Gastroesophageal sphincter (tissue), 4 donors: ENCODE measurements at places on chromosomes 16 and 17. TPM values are rescaled to one million over a fixed set of nuclear protein-coding genes. Genes with fewer than 3 reads are reported as not detected.

DNA sequence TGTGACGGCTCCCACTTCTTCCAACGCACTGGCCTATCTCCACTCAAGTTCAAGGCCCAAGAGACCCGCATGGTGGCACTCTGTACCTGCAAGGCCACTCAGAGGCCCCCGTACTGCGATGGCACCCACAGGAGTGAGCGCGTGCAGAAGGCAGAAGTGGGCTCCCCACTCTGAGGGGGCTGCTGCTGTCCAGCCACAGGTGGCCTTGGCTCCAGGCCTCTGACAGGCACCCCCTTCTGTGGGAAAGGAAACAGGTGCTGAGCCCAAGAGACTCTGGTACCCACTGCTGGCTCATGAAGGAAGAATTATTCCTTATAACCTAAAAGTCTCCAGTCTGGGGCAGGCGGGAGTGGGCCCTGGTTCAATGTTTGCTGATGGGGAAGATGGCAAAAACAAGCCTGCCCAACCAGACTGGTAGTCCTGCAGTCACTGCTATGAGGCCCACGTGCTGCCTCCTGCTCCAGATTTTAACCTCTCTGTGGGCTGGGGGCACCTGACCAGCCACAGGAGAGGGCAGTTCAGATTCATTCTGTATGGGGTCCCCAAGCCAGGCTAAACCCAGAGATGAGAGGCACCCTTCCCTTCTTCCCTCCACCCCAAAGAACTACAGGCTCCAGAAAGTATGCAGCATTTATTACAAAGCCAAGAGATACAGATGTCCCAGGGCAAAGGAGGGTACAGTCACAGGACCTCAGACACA is 3.3 kb downstream of the CISD3 start:
- ATAC-seq, result no peak

- ATAC-seq, result no peak
Measured at GRCh38 chr17:64154717-64155116, 24.8 kb upstream of the ERN1 start.

GRCh38 chr17:42116705-42117396 is 4.3 kb downstream of the KAT2A start:
- ATAC-seq, result peak; percentile 22

GRCh38 chr17:68734931-68735330 is 133.8 kb upstream of the FAM20A start:
- no peak for ATAC-seq

DNA sequence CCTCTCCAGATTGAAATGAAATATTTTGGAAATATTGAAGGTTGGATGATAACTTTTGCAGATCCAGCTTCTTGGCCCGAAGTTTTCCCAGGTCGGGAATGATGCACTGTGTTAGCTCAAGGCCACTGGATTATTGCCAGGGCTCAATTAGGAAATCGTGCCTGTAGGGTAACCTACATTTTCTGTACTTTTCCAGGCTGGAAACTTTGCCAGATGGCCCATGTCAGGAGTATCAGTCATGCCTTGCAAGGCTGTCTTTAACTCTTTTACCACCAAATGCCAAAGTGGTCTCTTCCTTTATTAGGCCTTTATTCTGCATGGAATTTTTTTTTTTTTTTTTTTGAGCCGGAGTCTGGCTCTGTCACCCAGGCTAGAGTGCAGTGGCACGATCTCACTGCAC is 8.9 kb upstream of the SEC14L1 start:
- no peak for ATAC-seq

- no peak for ATAC-seq
Measured at GRCh38 chr16:69373019-69373418, 12.8 kb downstream of the TERF2 start.

DNA sequence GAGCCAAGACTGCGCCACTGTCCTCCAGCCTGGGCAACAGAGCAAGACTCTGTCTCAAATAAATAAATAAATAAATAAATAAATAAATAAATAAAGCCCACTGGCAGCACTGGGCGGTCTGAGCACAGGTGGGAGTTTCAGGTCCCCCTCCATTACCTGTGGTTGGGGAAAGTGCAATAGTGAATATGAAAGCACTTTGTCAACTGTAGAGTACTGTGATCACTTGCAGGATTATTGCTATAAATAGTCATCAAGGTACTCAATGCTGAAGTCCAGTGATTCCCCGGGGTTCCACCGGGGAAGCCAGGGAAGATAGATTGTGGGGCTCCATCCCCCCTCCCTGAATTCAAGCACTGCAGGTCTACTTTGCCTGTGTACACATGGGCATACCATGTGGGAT is 42.7 kb upstream of the CPNE2 start:
- ATAC-seq, result no peak

DNA sequence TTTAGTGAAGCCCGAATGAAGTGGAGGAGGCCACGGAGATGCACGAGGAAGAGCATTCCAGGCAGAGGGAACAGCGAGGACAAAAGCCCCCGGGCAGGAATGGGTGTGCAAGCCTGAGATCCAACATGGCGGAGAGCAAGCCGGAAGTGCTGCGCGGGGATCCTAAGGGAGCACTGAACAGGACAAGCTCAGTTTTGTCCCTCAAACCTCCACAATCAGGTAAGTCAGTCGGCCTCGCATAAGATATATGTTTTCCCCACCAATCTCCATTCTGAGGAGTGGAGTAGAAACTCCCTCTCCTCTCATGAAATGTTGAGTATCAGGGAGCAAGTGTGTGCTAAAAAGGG is 32.9 kb upstream of the USP22 start:
- ATAC-seq, result no peak

GRCh38 chr16:25893332-25893731 is 201.6 kb downstream of the HS3ST4 start:
- no peak for ATAC-seq

GRCh38 chr16:79007614-79008013 is 592.9 kb downstream of the MAF start:
- ATAC-seq, result no peak

DNA sequence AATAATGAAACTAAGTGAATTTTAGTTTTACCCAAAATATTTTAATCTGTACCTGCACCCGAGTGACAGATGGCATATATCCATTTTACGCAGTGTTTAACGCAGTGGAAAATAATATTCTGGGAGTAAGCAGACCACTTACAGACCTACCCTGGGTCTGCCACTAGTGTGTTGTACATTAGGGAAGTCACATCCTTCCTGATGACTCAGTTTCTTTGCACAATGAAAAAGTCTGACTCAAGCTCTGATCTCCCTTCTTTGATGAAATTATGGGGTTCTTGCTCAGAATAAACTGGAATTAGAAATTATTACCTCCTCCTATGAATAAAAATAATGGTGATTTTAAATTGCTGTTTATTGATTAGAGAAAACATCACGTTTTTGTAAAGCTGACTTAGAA is 123.2 kb upstream of the AXIN2 start:
- ATAC-seq, result no peak

DNA sequence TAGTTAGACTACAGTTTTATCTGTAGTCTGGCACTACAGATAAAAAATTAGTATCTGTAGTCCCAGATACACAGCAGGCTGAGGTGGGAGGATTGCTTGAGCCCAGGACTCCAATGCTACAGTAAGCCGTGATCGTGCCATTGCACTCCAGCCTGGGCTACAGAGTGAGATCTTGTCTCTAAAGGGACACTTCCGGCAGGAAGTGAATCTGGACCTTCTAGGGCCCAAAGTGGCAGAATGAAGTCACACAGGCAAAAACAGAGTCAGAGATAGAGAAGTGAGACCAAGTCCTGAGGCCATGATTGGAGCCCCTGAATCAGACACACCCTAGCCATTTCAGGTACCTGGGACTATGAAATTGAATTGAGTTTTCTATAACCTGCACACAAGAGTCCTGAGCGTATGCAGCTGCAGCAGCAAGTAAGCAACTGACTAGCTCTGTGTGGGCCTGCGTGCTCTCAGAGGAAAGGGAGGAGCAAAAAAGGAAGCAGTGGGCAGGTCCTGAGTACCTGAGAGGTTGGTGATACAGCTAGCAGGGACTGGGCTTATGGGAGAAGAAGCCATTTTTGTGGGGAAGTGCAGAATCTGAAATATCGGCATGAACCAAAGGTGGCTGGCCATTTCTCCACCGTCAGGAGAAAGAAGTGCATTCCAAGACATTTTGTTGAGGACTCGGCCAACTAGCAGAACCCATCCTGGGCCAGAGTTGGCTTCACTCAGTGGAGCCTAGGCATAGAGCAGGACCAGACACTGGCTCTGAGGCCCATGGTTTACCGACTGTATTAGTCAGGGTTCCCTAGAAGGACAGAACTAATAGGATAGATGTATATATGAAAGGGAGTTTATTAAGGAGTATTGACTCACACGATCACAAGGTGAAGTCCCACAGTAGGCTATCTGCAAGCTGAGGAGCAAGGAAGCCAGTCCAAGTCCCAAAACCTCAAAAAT is 27.2 kb upstream of the BRD7 start:
- ATAC-seq, result no peak

DNA sequence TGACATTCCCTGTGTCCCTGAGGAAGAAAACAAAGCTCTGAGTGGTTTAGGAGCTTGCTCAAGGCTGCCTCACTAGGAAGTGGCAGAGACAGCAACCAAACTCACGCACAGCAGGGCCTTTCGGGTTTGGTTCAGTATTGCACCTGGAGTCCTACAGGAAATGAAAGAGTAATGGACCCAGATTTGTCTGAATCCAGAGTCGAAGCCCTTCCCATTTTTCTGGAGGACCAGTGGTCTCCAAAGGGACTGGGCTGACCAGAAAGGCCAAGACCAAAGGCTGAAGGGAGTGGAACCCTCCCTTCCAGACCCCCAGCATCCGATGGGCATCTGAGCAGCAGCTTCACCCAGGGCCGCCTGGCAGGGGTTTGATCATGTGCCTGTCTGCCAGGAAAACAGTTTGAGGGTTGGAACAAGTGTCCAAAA is 85.5 kb upstream of the RPL38 start:
- no peak for ATAC-seq

Gene FKBP10
- total RNA-seq, result 40.0 TPM

Gene MMP28
- total RNA-seq, result 79.7 TPM

Gene SMTNL2
- 2.0 TPM for total RNA-seq

Gene CLDN7
- total RNA-seq, result 1.4 TPM

Gene ZNF423
- 9.4 TPM for total RNA-seq

Gene RNF222
- total RNA-seq, result not detected

Gene TBC1D3K
- not detected for total RNA-seq

Gene BAIAP3
- 1.1 TPM for total RNA-seq

Gene SCNN1G
- 0.27 TPM for total RNA-seq

Gene DBNDD1
- 1.1 TPM for total RNA-seq

Gene TAF1C
- total RNA-seq, result 36.6 TPM

Gene MED1
- 21.5 TPM for total RNA-seq

Gene ZPBP2
- not detected for total RNA-seq

Gene HSPB9
- not detected for total RNA-seq
